A549 treated with GW870086 at 1 μM for 4 hours (cell line): ENCODE measurements at places on chromosomes 13 and 19. TPM values are rescaled to one million over a fixed set of nuclear protein-coding genes. Genes with fewer than 3 reads are reported as not detected.

ZNF418 gene
- total RNA-seq: 0.70 to 1.8 TPM (median 1.1 TPM) in 5 replicates

ZNF534 gene
- total RNA-seq: not detected in 5 replicates

KIR2DL3 gene
- total RNA-seq: not detected in 5 replicates

TTC9B gene
- 0.29 to 0.62 TPM (median 0.48 TPM) in 5 replicates for total RNA-seq

SOX1 gene
- total RNA-seq: not detected in 5 replicates

CYP2S1 gene
- total RNA-seq: 17.6 to 24.9 TPM (median 21.5 TPM) in 5 replicates

CEACAM7 gene
- total RNA-seq: 0.08 to 0.17 TPM in 2 of 5 replicates, not detected in the others
